ENCODE measurements at places on chromosomes 4 and X. TPM values are rescaled to one million over a fixed set of nuclear protein-coding genes. Genes with fewer than 3 reads are reported as not detected.

ARHGEF38 gene
- not detected for polyA plus RNA-seq

NKRF gene
- polyA plus RNA-seq, result 17.0 TPM

EREG gene
- polyA plus RNA-seq, result not detected

AIMP1 gene
- 111 TPM for polyA plus RNA-seq

CT45A5 gene
- 0.94 TPM for polyA plus RNA-seq

NDST4 gene
- not detected for polyA plus RNA-seq

SMARCA1 gene
- polyA plus RNA-seq, result 28.2 TPM

GK gene
- 6.0 TPM for polyA plus RNA-seq

CT45A2 gene
- polyA plus RNA-seq, result not detected

RADX gene
- polyA plus RNA-seq, result not detected

Data from Purkinje cell (primary cell).